Putamen (tissue), 1 donor: ENCODE measurements at places on chromosomes 11 and 22.

GRCh38 chr22:23230348-23231068 lies 50.2 kb downstream of the BCR start:
- DNase-seq, result no peak

- no peak for DNase-seq
Measured at GRCh38 chr11:31969359-31969702, 121.5 kb upstream of the RCN1 start.

DNA sequence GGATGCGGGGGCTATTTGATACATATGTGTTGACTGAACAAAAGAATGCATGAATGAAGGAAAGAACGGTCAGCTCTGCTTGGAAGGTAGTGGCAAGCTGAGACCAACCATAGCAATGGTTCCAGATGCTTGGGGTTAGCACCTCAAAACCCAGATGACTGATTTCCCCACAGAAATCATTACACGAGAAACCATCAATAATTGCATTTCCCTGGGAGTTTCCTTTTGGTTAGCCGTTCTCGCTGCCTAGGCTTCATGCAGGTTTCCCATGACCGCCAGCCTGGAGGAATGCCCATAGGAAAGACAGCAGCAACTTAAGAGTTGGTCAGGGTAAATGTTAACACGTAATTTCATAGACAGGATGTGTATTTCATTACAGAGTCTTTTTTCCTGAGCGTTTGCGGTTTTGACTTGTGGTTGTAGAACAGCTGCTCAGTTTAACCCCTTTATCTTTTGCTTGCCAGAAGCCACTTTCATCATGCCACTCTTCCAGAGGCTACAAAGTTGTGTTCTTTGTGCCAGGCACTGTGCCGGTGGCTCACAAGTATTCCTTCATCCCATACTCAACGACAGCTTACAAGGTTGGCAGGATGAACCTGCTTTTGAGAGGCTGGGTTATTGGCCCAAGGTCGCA lies 2.8 kb downstream of the IL17RA start:
- DNase-seq, result no peak

DNA sequence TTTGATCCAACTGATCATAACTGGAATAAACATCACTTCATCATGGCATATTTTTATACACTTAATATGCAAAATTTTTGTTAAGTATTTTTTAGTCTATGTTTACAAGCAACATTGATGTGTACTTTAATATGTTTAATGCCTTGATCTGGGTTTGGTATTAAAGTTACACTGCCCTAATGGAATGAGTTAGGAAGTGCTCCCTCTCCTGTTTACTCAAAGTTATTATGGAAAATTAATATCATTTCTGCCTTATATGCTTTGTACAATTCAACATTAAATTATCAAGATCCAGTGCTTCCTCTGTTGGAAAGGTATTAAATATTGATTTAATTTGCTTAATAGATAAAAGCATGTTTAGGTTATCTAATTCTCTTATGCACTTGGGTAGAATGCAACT lies 927.3 kb upstream of the RAG2 start:
- DNase-seq, result no peak

GRCh38 chr11:128598506-128599150 lies 11.3 kb upstream of the ETS1 start:
- DNase-seq, result no peak

GRCh38 chr22:36423461-36424404 lies 36.0 kb upstream of the MYH9 start:
- DNase-seq, result no peak

- no peak for DNase-seq
Measured at GRCh38 chr11:17714870-17715269, 4.5 kb upstream of the MYOD1 start.

DNA sequence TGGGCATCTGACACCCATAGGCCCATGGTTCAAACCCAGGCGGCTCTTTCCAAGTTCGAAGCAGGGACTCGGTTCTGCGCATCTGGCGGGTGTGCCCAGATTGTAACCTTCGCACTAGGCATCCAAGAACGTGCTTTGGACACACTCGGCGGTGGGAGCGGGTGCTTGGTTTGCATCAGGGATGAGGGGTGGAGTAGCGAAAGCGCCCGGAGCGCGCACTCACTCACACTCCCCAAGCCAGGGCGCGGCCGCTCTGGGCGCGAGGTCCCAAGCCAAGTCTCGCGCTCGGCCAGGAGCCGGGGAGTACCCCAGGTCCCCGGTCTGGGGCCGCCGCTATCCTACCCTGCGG lies 243 bp upstream of the SYT9 start:
- no peak for DNase-seq

DNA sequence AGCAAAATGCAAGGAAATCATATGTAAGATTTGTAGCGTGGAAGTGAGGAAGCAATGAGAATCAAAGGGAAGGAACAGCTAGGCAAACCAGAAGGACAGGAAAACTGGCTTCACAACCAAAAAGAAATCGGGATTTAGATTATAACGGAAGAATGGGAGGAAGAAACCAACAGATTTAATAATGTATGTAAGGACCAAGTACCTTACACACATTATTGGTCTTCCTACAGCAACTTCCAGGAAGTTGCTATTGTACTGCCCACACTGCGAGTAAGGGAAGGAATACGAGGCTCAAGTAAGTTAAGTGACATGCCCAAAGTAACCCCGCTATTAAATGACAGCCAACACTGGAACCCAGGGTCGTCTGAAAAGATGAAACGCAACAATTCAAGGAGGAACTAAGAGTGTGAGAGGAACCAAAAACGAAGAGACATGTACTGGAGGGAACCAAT lies 473 bp downstream of the TXN2 start:
- no peak for DNase-seq

- no peak for DNase-seq
Measured at GRCh38 chr11:43585877-43586608, 94.5 kb upstream of the HSD17B12 start.

DNA sequence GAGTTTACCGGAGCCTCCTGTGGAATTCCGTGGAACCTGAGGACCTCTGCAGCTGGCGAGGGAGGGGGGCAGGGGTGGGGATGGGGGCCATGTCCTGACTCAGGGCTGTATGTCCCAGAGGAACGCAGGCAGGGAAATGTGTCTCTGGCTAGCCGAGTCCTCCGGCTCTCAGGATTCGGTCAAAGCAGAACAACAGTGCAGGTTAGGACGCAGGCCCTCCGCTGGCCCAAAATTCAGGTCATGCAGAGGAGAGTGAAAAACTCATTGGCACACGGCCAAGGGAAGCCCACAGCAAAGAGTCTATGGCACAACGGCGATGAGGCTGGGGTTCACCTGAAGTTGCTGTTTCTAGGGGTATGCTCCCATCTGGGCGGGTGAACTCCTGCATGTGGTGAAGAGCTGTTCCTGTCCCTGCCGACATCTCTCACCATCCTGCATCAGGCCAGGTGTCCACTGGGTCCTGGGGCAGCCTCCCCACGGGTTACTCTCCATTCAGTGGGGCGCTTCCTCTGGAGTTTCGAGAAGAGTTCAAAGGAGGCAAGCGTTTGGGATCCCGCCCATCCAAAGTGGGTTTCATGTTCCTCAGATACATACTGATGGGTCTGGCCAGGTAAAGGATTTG lies 1055.3 kb downstream of the BRD1 start:
- DNase-seq, result no peak

DNA sequence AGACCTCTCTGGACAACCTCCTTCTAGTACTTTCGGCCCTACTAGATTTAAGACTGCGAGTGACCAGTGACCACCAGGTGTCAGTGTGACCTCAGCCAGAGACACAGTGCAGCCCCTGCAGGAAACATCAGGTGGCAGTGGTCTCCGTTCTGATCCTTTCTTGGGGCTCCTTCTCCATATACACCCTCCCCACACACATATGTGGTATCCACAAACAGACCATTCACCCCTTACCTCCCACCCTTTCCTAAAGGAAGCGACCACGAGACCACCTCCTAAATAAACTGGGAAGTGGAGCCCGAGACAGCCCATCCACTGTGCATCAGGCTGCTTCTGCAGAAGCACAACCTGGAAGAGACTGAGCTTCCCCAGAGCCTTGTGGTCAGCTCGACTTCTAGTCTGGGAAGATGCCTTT lies 38.5 kb upstream of the CYP2D6 start:
- DNase-seq, result peak; percentile 49

DNA sequence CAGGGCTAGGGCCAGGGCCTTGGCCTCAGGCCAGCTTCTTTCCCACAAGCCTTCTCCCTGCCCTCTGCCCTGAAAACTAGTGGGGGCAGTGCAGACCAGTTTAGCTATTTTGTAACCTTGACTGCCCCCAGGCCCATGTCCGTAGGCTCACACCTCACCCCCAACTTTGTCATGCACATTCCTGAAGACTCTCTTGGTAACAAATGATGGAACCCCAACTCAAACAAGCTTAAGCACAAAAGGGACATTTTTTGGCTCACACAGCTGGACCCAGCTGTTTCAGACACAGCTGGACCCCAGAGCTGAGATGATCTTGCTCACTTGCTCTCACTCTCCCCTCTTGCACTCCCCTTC lies 46.6 kb downstream of the KCNQ1OT1 start:
- no peak for DNase-seq

DNA sequence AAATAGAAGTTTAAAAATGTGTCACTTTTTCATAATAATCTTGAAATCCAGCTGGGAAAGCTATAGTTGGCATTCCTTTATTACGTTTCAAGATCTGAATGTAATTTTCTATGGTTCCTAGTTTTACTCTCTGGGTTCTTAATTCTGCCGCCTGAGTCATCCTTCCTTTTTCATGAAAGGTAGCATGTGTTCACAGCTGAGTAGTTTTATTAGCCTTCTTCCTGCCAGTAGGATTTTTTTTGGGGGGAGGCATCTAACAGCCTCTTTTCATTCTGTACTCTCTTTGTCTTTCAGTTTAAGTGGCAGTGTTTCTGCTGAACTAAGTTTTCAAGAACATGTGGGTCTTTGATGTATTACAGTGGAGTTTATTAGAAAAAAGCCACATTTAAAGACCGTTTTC lies 36.5 kb downstream of the OR2AG2 start:
- DNase-seq, result no peak

DNA sequence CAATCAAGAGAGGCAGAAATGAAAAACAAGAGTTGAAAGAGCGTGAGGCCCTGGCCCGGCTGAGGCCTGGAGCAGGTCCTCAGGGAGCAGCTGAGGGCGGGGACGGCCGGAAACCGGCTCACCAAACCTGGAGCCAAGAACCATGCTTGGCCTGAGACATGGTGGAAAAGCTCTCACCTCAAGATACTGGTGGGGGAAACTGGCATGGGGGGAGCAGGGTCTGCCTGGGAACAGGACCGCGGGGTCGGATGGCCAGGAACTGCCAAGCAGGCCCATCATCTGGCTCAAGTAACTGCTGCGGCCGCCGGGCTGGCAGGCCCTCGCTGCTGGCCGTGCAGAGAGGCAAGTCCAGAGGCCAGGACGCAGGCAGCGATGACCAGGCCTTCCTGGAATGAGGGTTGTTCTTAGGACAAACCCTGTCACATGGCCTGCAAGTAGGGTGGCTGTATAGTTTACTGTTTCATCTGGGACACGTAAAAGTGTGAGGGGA lies 18.9 kb upstream of the WNT11 start:
- no peak for DNase-seq

- no peak for DNase-seq
Measured at GRCh38 chr11:8234425-8234821, 29.3 kb downstream of the LMO1 start.

- no peak for DNase-seq
Measured at GRCh38 chr11:76623171-76623883, 47.2 kb downstream of the LRRC32 start.

- peak; percentile 48 for DNase-seq
Measured at GRCh38 chr11:9459667-9460321, 1.0 kb upstream of the ZNF143 start.

GRCh38 chr11:95867105-95867504 lies 56.8 kb downstream of the MTMR2 start:
- DNase-seq, result no peak

DNA sequence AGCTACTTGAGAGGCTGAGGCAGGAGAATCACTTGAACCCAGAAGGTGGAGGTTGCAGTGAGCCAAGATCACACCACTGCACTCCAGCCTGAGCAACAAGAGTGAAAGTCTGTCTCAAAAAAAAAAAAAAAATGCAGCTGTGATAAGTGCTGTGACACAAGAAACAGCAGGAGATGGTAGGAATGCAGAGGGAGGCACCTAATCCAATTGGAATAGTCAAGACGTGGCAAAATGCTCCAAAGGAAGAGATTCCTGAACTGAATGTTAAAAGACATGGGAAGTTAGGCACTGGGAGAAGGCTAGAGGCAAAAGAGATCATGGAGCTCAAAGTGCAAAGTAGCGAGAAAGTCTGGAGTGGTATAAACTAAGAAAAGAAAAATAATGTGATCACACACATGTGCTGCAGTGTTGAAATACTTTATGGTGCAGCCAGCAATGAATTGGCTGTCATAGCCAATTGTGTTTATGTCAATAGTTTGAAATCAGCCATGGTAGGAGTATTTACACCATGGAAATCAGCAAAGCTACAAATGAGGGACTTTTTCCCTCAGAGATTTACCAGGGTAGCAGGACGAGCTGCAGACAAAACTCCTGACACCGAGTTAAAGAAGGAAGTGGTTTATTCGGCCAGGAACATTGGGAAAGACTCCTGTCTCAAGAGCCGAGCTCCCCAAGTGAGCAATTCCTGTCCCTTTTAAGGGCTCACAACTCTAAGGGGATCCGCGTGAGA lies 40.9 kb upstream of the LIPT2 start:
- DNase-seq, result no peak

DNA sequence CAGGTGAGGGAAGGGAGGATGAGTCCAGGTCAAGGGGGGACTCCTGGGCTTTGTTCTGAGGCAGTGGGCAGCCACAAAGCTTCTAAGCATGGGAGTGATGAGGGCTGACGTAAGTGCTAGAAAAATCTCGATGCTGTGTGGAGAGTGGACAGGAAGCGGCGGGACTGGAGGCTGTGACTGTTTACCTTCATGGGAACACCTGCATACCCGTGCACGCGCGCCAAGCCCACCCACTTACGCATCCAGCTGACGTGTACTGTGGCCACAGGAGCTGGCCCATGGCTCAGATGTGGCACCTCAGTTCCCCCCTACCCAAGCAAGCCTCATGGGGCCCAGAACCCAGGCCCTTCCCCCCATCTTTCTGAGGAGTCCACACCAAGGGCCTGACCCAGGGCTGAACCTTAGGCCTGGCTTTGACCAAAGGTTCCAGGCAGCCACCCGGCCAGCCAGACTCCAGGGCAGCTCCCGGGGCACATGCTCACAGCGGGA lies 14.0 kb downstream of the MYRF start:
- DNase-seq, result no peak

DNA sequence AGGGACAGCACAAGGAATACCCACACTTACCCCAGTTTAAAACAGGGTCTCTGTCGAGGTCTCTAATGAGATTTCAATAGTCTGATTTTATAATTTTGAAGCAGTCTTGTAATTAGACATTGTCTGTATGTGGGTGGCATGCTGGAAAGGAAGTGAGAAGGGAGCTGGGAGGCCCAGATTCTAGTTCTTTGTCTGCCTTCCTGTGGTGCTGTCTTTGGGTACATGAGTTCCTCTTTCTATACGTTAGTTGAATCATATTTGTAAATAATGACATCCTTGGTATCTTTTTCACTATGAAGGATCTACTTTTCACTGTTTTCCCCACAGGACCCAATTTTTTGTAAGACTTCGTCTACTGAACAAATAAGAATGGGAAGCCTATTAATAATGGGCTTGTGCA lies 42.0 kb upstream of the TENM4 start:
- DNase-seq, result no peak

GRCh38 chr11:6628526-6628925 lies 9.3 kb upstream of the TPP1 start:
- no peak for DNase-seq

- no peak for DNase-seq
Measured at GRCh38 chr11:35618497-35619115, 346 bp downstream of the FJX1 start.
